A549 treated with AZD2906 at 1 μM for 4 hours (cell line): ENCODE measurements at places on chromosomes 7 and 10. TPM values are rescaled to one million over a fixed set of nuclear protein-coding genes. Genes with fewer than 3 reads are reported as not detected.

TBC1D12 gene
- 5.7 to 6.6 TPM (median 6.4 TPM) in 5 replicates for total RNA-seq

PRF1 gene
- 0.03 TPM in 1 of 5 replicates, not detected in the others for total RNA-seq

CALML5 gene
- total RNA-seq: not detected in 5 replicates

FAM24B gene
- total RNA-seq: 10.3 to 12.6 TPM (median 11.9 TPM) in 5 replicates

MOGAT3 gene
- total RNA-seq: not detected in 5 replicates

CLRN3 gene
- not detected in 5 replicates for total RNA-seq

ELFN1 gene
- total RNA-seq: 0.25 to 0.46 TPM (median 0.37 TPM) in 5 replicates

VSTM4 gene
- 0.23 to 0.41 TPM (median 0.29 TPM) in 5 replicates for total RNA-seq

VENTX gene
- 0.02 TPM in 1 of 5 replicates, not detected in the others for total RNA-seq
